ENCODE measurements at places on chromosomes 6 and 20.

GRCh38 chr6:45590226-45590625 is 212.5 kb upstream of the SUPT3H start:
- DNase-seq, result no peak

DNA sequence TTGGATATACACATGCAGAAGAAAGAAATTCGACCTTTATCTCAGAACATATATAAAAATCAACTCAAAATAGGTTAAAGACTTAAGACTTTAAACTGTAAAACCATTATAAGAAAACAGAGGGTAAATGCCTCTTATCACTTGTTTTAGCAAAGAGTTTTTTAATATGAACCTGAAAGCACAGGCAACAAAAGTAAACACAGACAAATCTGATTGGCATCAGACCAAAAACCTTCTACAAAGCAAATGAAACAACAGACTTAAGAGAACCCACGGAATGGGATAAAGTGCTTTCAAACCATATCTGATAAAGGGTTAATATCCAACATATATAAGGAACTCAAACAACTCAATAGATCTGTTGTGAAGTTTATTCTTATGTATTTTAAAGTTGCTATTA is 309.9 kb upstream of the OPRM1 start:
- DNase-seq, result no peak

- DNase-seq, result no peak
These were observed 32.3 kb upstream of the SLC23A2 start for GRCh38 chr20:5033566-5033965.

- no peak for DNase-seq
These were observed 91.7 kb upstream of the C6orf118 start for GRCh38 chr6:165401092-165401491.
